Endothelial cell of umbilical vein (primary cell): ENCODE measurements at places on chromosomes 3 and 15. TPM values are rescaled to one million over a fixed set of nuclear protein-coding genes. Genes with fewer than 3 reads are reported as not detected.

Gene LEKR1
- total RNA-seq = 0.21 and 0.64 TPM in 2 replicates

Gene FOXL2NB
- total RNA-seq = not detected in 2 replicates

Gene CSPG5
- 0.55 and 0.65 TPM in 2 replicates for total RNA-seq

Gene PLA2G4E
- not detected in 2 replicates for total RNA-seq

Gene RBMS3
- 37.3 and 42.3 TPM in 2 replicates for total RNA-seq

Gene AMT
- 3.3 and 4.4 TPM in 2 replicates for total RNA-seq

Gene RTP1
- not detected in 2 replicates for total RNA-seq

Gene UCN2
- not detected in 2 replicates for total RNA-seq

Gene EPM2AIP1
- total RNA-seq = 13.9 and 15.1 TPM in 2 replicates

Gene POLG
- 77.7 and 79.4 TPM in 2 replicates for total RNA-seq

Gene CD200
- total RNA-seq = 7.2 and 8.2 TPM in 2 replicates

Gene ISLR2
- not detected in 2 replicates for total RNA-seq

Gene GNAT1
- 0.77 and 0.78 TPM in 2 replicates for total RNA-seq

Gene TRPM1
- 0.53 TPM in 1 of 2 replicates, not detected in the other for total RNA-seq

Gene GPR171
- not detected in 2 replicates for total RNA-seq

Gene FRMD4B
- 77.7 and 89.7 TPM in 2 replicates for total RNA-seq

Gene ZNF35
- total RNA-seq = 9.1 and 11.3 TPM in 2 replicates

Gene FAM227B
- total RNA-seq = 1.5 and 1.8 TPM in 2 replicates

Gene TMOD2
- 2.5 and 2.7 TPM in 2 replicates for total RNA-seq
